Chondrocyte (in vitro differentiated cells): ENCODE measurements at places on chromosomes 5 and 9. TPM values are rescaled to one million over a fixed set of nuclear protein-coding genes. Genes with fewer than 3 reads are reported as not detected.

DNA sequence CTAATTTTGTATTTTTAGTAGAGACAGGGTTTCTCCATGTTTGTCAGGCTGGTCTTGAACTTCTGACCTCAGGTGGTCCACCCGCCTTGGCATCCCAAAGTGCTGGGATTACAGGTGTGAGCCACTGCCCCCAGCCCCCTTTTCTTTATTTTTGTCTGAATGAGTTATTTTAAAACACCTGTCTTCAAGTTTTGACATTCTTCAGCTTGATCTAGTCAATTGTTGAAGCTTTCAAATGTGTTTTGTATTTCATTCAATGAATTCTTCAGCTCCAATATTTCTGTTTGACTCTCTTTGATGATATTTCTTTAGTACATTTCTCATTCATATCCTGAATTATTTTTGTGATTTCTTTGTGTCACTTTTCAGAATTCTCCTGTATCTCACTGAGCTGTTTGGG is 486.2 kb downstream of the DMAC1 start:
- DNase-seq, result no peak

DNA sequence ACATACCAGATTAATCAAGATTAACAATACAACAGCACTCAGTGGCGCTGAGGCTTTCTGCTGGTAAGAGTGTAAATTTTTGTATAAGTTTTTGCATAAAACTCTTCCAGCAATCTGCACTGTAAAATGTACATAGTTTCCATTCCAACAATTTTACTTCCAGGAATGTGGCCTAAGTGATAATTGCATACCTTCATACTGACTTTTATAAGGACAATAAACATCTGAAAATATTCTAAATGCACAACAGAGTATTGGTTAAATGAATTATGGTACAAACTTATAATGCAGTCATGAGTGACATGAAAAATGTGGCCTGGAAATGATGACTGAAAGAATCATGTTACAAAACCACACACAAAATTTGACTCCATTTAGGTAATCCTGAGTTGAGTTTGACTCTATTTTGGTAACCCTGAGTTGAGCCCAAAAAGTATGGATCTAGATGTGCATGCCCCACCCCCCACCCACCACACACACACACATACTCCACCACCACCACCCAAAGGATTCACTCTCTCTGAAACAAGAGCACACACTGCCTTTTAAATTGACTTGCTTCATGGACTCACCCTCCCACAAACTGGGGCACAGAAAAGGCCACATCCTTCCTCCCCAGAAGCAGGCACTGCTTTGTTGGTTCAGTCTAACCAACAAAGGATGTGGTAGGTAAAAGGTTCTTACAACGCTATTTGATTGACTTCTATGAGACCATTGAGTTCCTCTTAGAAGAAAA is 137.6 kb downstream of the SUSD1 start:
- no peak for DNase-seq

GRCh38 chr9:113903514-113904077 is 27.5 kb downstream of the ZNF618 start:
- DNase-seq, result no peak

- no peak for DNase-seq
Measured at GRCh38 chr9:29625292-29625731, 2052.0 kb upstream of the C9orf72 start.

- no peak for DNase-seq
Measured at GRCh38 chr5:64690104-64690416, 243 bp upstream of the SHISAL2B start.

DNA sequence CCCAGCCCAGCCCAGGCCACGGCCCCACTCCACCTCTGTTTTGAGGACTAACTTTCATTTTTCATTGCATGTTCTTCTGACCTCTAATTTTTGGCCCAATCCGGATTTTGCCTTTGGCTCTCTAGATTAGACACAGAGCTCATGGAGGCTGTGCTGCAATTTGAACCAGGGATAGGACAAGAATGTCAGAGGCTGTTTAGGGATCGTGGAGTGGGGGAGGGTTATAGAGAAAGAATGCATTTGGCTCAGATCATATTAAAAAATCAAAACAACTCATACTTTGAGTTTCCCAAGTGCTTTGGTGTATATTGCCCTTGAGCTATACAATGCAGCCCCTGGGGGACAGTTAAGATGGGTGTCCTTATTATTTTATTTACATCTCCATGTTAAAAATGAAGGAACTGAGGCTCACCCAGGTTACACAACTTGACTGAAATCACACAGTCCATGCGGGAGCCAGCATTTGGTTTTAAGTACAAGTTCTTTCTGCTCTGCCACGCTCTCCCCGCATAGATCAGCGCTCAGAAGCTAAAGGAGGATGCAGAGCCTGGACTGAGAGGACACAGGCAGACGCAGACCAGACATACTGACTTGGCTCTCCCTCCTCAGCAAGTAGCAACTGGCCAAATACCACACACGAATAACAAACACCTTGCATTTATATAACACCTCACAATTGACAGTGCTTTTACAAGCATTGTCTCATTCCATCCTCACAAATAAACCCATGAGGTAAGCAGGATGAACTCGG is 126.4 kb upstream of the RAI14 start:
- no peak for DNase-seq

GRCh38 chr5:116853992-116854391 is 279.4 kb upstream of the SEMA6A start:
- no peak for DNase-seq

- no peak for DNase-seq
Measured at GRCh38 chr9:1726993-1727759, 288.0 kb upstream of the SMARCA2 start.

DNA sequence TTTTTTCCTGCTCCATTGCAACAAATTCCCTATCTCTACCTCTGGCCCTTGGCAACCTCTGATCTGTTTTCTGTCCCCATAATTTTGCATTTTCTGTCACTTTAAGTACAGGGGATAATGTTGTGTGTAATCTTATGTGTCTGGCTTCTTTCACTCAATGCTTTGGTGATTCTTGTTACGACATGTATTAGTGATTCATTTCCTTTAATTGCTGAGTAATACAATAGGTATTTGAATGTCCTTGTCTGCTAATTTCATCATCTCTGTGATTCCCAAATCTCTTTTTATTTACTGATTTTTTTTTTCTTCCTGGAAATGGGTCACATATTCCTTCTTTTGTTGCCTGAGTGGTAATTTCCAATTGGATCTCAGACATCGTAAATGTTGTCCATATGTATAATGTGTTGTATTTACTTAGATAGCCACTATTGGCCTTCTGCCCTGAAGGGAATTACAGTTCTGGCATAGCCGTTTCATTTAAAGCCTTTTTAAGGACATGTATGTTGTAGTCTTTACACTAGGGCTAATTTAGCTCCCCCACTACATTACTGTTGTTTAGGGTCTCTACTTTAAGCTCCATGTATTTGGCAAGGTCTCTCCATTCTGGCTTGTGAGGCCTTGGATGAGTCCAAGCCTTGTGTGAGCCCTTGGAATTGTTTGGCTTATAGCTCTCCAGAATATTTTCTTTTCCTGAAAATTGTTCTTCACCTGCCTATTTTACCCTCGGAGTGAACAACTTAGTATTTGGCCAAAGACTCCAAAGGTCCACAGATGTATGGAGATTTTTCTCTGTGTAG is 683.8 kb downstream of the LRRC70 start:
- DNase-seq, result no peak

DNA sequence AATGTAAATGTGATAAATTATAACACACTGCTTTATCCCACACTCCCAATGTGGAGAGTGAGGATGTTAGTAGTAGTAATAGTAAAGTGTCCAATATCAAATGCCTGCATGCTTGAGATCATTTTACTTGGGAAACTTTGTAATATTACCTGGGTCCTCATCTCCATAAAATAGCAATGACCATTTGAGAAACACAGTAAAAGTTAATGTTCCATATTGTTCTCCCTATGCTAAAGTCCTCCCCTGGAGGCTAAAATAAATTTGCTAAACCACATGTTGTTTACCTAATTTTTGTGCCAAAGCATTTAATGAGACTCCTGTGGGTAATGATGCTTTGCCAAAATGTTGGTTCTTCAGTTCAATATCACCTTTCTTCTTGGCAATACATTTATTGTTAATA is 291.2 kb downstream of the CDH10 start:
- no peak for DNase-seq

- DNase-seq, result no peak
Measured at GRCh38 chr9:131762356-131762932, 22.6 kb upstream of the RAPGEF1 start.

DNA sequence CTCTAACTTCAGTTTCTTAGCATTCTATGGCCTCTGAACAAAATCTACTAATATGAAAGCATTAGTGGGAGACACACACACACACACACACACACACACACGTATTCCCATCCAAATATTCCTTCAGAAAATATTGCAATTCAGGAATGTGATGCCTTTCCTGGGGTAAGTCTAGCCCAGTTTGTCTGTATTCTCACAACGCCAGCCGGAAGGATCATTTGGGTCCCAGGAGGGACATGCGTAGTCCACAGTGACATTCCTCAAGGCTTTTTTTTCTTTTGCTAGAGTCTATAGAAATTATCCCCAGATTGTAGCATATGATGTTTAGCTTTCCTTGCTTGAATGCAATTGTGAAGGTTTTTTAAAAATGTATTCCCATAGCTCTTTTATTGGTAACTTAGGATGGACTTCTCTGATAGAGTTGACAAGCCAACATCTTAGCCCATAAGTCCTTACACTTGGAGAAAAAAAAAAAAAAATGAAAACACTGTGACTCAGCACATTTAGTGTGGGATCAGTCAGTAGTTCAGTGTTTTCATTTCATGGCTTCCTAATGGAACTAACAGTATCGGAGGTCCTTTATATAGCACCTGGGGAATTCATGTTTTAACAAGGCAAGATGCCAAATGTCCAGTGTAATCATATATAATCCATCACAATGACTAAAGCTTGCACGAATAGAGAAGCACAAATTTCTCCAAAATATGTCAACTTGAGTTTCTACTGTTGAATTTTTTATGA is 316.5 kb downstream of the DIRAS2 start:
- DNase-seq, result no peak

DNA sequence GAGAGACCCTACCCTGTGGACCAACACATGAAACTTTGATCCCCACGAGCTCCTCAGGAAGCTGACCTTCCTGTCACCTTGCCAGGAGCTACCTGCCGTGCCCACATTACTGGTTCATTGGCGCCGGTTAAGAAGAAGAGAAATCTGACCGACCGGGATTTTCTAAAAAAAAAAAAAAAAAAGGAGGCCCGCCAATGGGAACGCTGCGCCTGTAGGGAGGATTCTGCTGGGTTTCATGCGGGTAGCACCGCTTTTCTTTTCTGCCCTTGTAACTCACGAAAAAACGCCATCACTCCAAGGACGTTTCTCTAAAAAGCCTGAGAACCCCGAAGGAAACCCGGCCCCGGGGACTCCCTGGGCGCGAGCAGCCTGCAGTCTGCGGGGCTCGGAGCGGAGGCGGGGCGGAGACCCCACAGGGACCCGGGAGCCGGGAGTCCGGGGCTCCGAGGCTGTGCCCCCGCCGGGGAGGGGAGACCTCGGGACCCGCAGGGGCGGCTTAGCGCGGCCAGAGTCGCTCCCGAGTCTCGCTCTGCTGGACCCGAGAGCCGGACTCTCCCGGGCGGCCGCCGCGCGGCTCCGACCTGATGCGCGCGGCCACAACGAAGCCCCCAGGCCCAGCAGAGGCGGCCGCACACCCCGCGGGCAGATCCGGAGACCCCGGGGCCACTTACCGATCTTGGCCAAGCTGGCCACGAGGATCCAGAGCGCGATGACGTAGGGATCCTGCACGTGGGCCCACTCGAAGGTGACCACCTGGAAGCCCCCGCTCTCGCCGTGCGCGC is 617 bp downstream of the SLC9A3 start:
- no peak for DNase-seq

GRCh38 chr5:169581580-169582227 is 1.9 kb upstream of the SPDL1 start:
- no peak for DNase-seq

GRCh38 chr9:3262826-3263529 is 262.8 kb downstream of the RFX3 start:
- DNase-seq, result no peak

DNA sequence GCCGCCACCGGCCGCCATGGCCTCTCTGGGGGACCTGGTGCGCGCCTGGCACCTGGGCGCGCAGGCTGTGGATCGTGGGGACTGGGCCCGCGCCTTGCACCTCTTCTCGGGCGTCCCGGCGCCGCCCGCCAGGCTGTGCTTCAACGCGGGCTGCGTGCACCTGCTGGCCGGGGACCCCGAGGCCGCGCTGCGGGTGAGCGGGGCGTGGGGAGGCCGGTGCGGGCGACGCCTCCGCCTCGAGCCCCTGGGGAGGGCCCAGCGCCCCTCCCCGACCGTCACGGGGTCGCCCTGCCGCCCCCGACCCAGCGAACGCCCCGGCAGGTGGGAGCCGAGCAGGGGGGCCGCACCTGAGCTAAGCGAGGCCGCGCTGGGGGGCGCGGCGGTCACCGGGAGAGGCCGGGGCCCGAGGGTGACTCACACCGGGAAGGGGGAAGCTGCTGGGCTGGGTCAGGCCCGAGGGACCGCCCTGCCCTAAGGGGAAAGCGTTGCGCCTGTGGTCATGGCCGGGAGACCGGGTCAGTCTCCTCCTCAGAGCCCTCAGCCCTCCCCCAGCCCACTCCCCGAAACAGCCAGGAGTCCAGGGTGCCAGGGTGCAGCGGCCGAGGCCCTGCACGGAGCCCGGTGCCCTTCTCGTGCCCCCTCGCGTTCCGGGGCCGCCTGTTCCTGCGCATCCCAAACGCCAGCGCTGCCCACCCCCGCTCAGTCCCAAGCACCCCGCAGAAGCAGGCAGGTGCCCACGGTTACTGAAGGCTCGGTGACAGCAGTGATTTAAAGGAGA is 510 bp downstream of the NOXA1 start:
- peak; percentile 89 for DNase-seq

- DNase-seq, result no peak
Measured at GRCh38 chr5:140130949-140131733, 5.4 kb downstream of the IGIP start.

GRCh38 chr5:181050016-181050415 is 9.9 kb downstream of the BTNL9 start:
- no peak for DNase-seq

- DNase-seq, result no peak
Measured at GRCh38 chr9:125637241-125637640, 69.8 kb downstream of the MAPKAP1 start.

DNA sequence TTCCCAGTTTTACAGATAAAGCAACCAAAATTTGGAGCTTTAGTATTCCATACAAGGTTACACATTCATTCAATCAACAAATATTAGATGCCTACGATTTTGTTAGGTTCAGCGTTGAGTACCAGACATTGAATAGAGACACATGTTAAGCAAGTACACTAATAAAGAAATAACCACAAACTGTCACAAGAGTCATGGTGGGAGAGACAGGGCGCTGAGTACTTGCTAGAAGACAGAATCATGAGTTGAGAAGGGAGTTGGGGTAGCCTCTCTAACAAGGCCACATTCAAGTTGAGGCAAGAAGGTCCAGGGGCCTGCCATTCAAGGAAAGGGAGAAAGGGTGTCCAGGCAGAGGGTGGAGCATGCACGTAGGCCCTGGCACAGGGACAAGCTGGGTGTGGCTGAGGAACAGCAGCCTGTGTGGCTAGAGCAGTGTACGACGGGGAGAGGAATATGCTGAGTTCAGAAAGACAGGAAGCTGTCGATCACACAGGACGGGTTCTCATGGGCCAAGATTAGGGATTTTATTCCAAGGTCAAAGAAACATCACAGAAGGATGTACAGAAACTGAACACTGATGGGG is 17.0 kb downstream of the CDK5RAP2 start:
- DNase-seq, result no peak

LCP2 gene
- not detected in 3 replicates for total RNA-seq

GABRA1 gene
- not detected in 3 replicates for total RNA-seq

C5orf58 gene
- total RNA-seq, result not detected in 3 replicates

IFNK gene
- not detected in 3 replicates for total RNA-seq

F2RL1 gene
- total RNA-seq, result 1.2 to 1.9 TPM (median 1.9 TPM) in 3 replicates
